DMS53 (cell line): ENCODE measurements at places on chromosomes 6 and 20.

GRCh38 chr20:32448306-32449056 is 90.3 kb downstream of the ASXL1 start:
- no peak for DNase-seq

DNA sequence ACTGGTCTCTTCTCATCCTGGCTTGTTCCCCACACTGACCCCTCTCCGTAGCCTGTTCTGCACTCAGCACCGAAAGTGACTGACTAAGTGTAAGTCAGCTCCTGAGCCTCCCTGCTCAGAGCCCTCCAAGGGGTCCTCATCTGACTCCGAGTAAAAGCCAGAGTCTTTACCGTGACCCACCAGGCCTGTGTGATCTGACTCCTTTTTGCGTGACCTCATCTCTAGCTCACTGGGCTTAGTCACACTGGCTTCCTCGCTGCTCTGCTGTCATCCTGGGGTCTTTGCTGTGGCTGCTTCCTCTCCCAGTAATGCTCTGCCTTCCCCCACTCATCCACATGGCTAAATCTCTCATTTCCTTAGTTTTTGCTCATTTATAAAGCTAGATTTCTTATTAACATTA is 116.6 kb downstream of the PLCB4 start:
- peak; percentile 58 for DNase-seq

- DNase-seq, result no peak
Measured at GRCh38 chr20:23123886-23124285, 37.8 kb upstream of the CD93 start.

DNA sequence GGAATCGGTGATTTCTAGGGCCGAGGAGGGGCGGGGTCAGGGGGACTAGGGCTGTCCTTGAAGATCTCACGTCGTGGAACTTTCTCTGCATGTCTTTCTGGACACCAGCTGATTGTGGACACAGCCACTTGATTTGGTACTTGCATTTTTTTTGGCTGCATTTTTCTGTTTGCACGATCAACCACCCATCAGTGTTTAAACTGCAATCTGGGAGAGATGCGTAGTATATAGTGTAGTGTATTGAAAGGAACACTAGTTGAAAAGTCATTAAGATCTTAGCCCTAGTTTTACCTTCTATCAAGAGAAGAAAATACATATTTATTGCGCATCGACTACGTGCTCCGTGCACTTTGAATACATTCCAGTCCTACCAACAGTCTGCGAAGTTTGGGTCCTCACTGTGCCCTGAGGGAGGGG is 657 bp downstream of the NT5DC1 start:
- no peak for DNase-seq

DNA sequence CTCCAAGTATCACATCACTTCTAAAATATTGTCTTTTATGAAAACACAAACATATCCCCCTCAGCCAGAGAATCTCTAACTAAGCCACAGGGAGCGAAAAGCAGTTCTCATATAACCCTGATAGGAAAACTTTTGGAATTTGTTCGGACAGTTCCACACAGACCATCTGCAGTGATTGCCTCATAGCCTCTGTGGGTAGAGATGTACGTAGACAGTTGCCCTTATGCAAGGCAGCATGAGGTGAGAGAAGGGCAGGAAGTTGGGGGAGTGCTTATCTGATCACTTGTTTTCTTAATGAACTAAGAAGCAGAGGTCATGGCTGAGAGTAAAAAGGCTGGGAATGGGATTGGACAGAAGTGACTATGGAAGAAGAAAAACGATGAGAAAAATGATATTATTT is 39.6 kb downstream of the SLC23A2 start:
- DNase-seq, result no peak

DNA sequence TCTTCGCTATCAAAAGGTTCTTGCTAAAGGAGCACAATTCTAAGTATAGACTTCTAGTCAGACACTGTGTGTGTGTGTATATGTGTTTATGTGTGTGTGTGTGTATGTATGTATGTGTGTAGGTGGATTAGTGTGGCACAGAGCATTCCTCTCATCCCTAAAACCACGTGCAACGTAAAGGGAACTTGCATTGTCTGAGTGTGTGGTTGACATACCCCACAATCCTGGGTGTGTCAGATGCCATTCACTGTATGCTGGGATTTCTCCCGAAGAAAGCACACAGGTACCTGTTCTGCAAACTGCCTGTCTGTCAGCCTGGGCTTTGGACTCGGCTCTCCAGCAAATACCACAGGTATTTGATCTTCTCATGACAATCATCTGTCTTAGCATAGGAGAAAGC is 42.3 kb upstream of the TBC1D7 start:
- no peak for DNase-seq

DNA sequence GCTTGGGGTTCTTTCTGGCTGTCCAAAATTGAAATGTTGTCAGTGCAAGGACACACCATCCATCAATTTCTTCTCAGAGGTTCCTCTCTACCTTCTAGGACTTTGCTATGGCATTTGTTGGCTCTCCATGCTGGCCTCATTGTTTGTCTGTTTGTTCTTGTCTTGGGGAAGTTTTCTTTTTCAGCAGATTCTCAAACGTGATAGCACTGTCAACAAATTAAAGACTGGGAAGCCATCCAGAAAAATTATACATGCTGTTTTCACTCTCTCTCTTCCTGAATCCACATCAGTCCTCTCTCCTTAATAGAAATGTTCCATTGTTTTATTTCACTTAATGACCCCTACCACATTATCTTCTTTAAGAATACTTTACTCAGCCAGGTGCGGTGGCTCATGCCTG is 130.4 kb downstream of the PCSK2 start:
- DNase-seq, result no peak

DNA sequence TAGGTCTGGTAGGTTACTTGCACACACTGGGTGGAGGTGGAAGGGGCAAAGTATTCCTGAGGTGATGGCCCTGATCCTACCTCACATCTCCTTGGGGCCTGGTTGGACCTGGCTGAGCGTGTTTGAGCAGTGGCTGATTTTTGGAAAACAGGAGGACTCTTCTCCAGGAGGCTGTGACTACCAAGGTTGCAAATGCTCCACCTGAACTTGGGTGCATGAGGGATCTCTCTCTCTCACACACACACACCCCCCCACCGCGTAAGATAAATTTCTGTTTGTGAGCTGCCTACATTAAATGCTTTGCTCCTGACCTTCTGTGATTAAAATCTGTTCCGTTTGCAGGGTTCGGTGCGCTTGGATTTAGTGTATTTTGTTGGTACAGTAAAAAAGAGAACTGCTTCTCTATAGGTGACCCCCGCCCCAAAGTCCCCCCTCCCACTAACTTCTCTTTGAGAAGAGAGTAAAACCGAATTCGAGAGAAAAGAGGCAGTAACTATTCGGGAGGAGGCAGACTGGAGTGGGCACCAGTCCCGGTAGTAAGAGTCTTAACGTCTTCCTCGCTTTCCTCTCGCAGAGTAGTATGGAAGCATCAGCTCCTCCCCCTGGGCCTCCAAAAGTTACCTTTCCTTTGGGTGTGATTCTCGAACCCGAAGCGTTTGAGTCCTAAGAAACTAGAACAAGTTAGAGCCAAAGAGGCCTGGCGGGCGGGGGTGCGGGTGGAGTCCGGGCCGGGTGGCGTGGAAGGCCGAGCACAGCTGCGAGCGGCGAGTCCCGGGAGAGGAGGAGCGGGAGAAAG is 585 bp upstream of the DSE start:
- peak; percentile 53 for DNase-seq

DNA sequence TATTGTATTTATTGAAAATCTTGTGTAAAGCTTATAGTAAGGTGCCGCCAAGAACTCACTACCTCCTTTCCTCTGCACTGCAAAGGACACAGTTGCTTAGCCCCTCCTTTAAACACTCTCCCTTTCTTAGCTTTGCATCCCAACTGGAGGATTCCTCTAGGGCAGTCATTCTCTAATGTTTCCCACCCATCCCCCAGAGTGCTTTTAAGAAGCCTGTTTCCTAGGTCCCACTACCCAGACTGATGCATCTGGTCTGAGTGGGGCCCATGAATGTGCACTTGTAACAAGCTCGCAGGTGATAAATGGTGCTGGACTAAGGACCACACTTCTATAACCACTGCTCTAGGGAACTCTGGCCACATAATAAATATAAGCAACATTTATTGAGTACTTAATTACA is 55.2 kb downstream of the B4GALT5 start:
- DNase-seq, result no peak

GRCh38 chr20:10800288-10800687 is 126.5 kb upstream of the JAG1 start:
- DNase-seq, result peak; percentile 91

GRCh38 chr6:44918671-44919296 is 409.3 kb upstream of the RUNX2 start:
- no peak for DNase-seq

- DNase-seq, result no peak
Measured at GRCh38 chr6:140079328-140079727, 704.9 kb upstream of the CITED2 start.

DNA sequence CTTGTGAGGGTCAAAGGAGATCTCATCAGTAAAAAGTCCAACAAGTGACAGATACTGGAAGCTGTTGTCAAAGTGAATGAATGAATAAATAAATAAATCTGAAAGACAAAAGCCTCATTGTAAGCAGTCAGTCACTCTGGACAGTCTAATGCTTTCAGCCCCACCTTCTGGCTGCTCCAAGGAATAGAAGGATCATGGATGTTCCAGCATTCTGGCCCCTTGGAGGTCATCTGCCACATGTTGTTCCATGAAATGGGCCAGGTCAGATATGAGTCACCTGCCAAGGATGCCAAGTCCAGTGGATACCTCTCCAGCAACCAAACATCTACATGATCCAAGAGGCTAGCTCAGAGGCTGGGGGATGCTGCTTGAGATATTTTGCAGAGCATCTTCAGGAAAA is 185.6 kb downstream of the BMP7 start:
- DNase-seq, result no peak

GRCh38 chr20:46377518-46377917 is 28.9 kb downstream of the ELMO2 start:
- DNase-seq, result no peak

DNA sequence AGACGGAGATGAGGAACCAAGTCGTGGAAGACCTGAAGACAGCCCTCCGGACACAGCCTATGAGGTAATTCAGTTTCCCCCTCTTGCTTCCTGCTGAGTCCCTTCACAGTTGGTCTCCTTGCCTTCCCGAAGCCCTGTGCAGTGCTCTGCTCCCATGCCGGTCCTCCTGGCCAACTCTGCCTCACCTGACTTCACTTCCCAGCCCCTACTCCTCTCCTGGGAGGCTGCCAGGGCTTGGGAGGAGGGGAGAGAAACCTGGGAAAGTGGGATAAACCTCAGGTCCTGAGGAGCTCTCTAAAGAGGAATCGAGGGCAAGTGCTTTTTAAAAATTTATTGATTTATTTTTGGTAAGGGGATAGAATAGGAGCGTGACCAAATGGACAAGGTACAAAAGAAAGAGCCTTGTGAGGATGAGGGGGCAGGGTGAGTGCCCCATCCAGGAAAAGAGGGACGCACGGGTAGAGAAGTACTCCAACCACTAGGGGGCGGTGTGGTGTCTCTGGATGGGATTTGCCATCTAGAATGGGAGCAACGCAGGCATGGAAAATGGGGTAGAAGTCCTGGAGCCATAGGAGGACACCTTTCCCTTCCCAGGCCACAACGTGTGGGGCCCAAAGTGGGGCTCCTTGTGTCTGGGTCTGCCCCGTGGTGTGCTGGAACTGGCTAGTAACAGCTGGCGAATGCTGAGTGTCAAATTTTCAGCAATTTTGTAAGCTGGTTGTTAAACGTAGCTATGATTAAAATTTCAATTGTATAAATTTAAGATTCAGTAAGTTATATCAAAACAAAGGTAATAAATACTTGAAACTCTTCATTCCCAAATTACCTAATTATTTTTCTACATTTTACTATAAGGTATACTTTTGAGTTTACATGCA is 69.0 kb downstream of the MOCS1 start:
- peak; percentile 84 for DNase-seq
